ENCODE measurements at places on chromosomes 1 and 21.

- DNase-seq = no peak
Measured at GRCh38 chr1:31576201-31576669, at the start of gene TINAGL1. TSS of gene TINAGL1 (plus strand) at chr1:31576515. CDS start at chr1:31577149, 634 bp downstream.

DNA sequence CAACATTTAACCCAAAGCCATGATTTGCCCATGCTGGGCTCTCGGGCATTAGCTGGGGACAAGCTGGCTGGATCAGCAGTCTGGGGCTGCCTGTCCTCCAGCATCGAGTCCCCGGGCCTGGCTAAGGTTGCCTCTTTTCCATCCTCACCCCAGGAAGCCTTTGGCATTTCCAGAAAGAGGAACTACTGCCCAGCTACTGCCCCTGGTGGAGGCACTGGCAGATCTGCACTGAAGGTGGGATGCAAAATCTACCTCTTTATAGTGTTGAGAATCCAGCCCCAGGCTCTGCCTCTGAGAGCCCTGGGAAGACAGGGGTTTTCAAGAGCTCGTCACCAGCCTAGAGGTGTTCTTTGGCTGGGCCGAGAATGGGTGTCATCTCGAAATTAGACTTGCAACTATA, 635.9 kb downstream of the MATN1 start:
- DNase-seq = no peak

- DNase-seq = no peak
Measured at GRCh38 chr1:201371792-201372191, 5.7 kb downstream of the TNNT2 start.

DNA sequence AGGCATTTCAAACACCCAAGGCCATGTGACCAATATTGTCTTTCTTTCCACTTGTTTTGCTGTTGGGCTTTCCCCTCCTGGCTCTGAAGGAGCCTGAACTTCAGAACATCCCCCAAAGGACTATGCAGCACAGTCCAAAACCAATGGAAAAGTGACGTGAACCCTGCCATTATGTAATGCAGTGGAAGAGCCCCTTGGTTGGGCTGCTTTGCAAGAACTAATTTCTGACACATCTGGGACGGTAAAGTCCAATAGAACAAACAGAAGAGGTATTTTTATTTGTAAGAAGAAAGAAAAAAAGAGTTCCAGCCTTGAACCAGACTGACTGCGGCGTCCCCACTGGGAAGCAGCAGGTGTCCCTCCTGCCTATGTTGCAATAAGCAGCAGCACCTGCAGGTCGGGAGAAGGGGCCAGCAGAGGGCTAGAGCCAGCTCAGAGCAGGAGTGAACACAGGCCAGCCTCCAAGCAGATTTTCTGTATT, 116.7 kb downstream of the CDC7 start:
- no peak for DNase-seq

DNA sequence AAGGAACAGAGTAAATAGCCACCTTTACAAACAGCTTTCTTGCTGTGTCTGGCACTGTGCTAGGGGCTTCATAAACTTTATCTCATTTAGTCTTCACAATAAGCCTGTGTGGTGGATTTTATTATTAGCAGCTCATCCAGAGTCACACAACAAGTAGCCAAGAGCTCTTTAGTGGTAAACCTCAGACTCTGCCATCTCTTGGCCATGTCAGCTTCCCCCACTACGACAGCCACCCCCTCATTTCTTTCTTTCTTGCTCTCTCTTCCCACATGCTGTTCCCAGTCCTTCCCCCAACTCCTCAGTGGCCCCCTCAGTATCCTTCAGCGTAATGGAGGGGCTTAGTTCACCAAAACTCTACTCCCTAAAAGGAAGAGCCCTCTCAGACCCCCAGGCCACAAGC, 1.2 kb upstream of the ZNF683 start:
- no peak for DNase-seq

DNA sequence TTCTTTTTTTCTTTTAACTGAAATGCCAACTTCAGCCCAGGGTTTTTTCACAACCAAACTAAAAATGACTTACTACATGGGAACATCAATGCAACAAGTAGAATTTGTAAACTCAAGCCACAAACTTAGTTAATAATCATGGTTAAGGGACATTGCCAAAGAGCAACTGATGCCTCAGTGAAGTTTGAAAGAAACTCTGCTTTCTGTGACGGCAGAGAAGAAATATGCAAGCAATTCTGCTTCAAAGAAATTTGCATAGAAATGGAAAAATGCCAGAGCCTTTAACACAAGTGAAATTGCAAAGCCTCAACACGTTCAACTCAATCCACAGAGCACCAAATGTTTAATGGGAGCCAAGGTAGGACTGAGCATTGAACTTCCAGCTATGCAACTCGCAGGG, 5.0 kb upstream of the CHD5 start:
- no peak for DNase-seq

GRCh38 chr1:245356891-245357585, 202.3 kb downstream of the KIF26B start:
- peak; percentile 71 for DNase-seq

- no peak for DNase-seq
Measured at GRCh38 chr1:156586892-156587477, 4.6 kb upstream of the NAXE start.

DNA sequence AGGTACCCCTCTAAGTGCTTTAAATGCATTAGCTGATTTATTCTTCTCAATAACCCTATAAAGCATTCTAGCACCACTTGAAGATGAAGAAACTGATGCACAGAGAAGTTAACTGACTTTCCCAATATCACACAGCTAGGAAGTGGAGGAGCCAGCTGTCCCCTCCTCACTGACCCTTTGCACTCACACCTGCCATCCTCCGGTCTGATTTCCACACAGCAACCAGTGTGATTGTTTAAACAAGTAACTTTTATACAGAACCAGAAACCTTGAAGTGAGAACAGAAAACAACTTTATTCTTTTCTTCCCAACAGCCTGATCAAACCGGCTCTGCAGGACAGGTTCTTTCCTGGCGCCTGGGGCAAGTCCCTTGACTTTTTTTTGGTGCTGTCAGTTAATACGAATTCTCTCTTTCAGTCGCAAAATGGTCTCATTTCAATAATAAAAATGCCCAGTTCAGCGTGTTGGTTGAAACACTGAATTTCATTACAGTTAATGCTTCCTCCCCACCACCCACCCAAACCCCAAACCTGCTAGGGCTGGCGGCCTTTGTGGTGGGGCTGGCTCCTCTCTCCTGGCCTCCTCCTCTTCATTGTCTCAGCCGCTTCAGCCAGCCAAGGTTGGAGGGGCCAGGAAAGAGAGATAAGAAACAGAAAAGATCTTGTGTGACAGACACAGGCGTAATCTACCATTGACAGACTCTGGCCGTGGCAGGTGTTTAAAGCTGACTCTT, 26.4 kb upstream of the EEIG2 start:
- DNase-seq = no peak

- no peak for DNase-seq
Measured at GRCh38 chr1:61659061-61659460, 65.9 kb downstream of the TM2D1 start.

DNA sequence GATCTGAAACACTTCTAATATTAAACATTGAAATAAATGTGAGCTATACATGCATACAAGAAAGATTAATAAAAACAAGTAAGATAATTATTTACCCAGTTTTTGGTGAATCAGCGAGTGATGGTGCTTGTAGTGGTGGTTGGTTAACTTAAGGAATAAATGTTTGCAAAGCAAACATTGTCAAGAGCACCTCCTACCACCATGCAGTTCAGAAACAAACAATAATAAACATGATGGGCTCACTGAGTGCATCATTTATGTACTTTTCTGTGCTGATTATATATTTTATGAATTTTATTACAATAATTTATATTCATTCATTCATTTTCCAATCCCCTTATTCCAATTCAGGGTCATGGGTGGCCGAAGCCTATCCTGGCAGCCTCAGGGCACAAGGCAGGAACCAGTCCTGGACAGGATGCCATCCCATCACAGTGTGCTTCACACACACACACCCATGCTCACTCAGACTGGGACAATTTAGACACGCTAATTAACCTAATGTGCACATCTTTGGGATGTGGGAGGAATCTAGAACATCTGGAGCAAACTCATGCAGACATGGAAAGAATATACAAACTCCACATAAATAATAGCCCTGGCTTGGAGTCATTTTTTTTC, 57.8 kb downstream of the ZMYM4 start:
- DNase-seq = no peak

- DNase-seq = no peak
Measured at GRCh38 chr1:179146911-179147310, 65.0 kb downstream of the TOR3A start.

DNA sequence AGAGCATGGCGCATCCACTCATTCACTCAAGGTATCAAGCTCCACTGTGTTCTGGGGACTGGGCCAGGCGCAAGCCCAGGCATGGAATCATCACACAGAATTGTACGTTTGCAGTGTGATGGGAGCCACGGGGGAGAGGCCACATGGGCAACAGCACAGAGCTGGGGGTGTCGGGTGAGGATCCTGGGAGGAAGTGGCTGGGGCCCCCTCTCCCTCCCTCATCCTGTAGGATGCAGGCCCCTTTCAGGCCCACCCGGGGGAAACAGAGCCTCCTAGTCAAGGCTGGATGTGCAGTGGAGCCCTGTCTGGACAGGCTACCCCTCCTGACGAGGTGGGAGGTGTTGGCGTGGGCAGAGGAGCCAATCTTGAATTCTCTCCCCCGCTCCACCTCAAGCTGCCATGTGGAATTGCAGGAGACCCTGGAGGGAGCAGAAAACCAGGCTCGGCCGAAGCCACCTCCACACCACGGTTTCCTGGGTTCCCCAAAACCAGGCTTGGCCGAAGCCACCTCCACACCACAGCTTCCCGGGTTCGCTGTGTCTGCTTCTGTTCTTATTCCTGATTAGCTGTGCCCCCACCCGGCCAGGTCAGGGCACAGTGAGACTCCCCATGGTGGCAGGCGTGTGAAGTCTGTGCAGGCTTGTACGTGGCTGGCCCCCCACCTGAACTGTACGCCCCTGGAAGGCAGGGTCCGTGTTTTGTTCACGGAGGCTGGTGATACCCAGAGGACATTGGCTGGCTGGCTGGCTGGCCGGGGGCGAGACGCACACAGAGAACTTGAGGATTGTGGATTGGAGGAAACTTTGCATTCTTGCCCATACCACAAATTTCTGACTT, 4.2 kb upstream of the C1orf174 start:
- no peak for DNase-seq

DNA sequence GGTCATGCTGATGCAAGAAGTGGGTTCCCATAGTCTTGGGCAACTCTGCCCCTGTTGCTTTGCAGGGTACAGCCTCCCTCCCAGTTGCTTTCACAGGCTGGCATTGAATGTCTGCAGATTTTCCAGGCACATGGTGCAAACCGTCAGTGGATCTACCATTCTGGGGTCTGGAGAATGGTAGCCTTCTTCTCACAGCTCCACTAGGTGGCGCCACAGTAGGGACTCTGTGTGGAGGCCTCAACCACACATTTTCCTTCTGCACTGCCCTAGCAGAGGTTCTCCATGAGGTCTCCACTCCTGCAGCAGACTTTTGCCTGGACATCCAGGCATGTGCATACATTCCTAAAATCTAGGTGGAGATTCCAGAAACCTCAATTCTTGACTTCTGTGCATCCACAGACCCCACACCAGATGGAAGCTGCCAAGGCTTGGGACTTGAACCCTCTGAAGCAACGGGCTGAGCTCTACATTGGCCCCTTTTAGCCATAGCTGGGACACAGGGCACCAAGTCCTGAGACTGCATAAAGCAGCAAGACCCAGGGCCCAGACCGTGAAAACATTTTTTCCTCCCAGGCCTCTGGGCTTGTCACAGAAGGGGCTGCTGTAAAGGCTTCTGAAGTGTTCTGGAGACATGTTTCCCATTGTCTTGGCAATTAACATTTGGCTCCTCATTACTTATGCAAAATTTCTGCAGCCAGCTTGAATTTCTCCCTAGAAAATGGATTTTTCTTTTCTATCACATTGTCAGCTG, 466.2 kb upstream of the PBX1 start:
- no peak for DNase-seq

- DNase-seq = no peak
Measured at GRCh38 chr1:84497631-84498275, 8.4 kb upstream of the SPATA1 start.

DNA sequence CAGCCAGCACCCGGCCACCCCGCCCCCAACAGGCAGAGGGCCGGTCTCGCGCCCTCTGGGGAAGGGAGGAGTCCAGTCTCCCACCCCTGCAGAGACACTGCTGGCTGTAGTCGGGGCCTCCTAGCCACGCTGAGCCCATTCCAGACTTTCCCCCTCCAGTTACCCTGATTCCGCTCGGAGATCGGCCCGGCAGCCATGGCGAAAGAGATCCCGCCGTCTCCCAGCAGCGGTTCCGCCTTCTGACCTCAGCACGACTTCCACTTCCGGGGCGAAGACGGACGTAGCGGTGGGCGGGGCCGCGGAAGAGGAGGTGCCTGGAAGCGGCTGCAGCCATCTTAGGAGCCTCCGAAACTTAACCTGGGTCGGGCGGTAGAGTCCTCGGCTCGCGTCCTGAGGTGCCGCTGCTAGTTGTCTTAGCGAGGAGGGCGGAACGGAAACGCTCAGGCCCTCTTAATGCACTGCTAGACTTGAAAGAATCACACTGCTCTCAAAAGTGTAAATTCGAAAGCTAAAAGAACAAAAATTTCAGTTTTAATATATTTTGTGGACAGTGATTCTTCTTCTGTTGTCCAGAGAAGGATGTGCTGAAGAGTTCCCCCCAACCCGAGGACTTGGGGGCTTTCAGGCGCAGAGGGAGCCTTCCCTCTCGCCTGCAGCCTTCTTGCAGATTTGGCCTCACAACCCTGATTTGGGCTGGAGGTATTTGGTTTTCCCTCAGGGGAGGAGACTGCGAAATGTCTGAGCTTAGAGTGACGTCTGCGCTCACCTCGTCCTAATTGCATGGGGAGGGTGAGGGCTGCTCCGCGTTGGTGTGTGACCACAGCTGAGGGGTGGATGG, at the start of gene SF3B4:
Gene SF3B4, minus strand, starts transcription at position 241 of the 838 bp plus-strand sequence. Its CDS starts 44 bp downstream, at position 197.
- peak; percentile 94 for DNase-seq

- DNase-seq = peak; percentile 45
Measured at GRCh38 chr1:169892927-169893644, 610 bp downstream of the SCYL3 start.

- peak; percentile 22 for DNase-seq
Measured at GRCh38 chr1:69914976-69915765, 290.2 kb downstream of the LRRC40 start.

- no peak for DNase-seq
Measured at GRCh38 chr1:228935855-228936727, 200.8 kb downstream of the RHOU start.

Data from renal pelvis (tissue), 12 donors.